NCI-H460 (cell line): ENCODE measurements at places on chromosomes 6 and 20. TPM values are rescaled to one million over a fixed set of nuclear protein-coding genes. Genes with fewer than 3 reads are reported as not detected.

Gene DDR1
- total RNA-seq, result 18.4 and 23.8 TPM in 2 replicates

- DNase-seq, result no peak
These were observed 4.4 kb downstream of the CAP2 start for GRCh38 chr6:17397764-17398194.

DNA sequence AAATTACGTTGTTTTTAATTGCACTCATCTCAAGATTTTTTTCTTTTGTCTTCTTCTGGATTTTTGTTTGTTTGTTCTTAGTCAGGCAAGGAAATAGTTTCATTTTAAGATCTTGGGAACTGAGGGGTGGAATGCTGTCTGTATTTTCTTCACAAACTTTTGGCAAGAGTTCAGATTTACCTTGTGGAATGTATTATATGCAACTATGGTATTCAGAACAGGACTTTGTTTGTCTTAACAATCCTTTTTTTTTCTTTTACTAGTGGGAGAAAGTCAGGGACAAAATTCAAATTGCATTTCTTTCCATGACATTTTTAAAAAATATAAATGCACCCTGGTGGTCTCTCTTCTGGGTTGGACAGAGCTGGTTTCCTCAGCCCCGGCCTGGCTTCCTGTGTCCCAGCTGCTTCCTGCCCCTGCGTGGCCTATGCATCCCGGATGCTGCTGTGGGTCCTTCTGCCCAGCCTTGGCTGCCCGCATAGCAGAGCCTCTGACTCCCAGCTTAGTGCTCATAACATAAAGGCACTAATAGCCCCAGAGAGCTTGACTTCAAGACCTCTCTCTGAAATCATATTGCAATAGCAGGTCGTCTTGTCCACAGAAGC lies 520.7 kb downstream of the QKI start:
- DNase-seq, result no peak

DNA sequence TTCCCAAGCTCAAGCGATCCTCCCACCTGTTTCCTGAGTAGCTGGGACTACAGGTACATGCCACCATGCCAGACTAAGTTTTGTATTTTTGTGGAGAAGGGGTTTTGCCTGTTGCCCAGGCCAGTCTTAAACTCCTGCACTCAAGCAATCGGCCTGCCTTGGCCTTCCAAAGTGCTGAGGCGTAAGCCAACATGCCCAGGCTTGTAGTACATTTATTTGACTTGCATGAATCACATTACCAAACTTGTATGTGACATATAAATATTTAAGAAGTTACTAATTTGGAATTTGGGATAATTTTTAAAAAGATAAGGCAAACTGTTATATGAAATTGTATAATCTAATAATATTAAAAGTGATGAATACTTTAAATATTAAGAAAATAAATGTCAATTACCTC lies 157.6 kb downstream of the MCHR2 start:
- DNase-seq, result no peak

Gene ZNF133
- 11.5 and 13.9 TPM in 2 replicates for total RNA-seq

- no peak for DNase-seq
These were observed 67.8 kb downstream of the SCAND1 start for GRCh38 chr20:35886537-35886936.

GRCh38 chr20:46127396-46128010 lies 9.4 kb downstream of the CD40 start:
- DNase-seq, result no peak

Gene GFOD1
- total RNA-seq, result 5.3 and 5.6 TPM in 2 replicates

GRCh38 chr6:34366639-34366921 lies 25.9 kb downstream of the NUDT3 start:
- no peak for DNase-seq

DNA sequence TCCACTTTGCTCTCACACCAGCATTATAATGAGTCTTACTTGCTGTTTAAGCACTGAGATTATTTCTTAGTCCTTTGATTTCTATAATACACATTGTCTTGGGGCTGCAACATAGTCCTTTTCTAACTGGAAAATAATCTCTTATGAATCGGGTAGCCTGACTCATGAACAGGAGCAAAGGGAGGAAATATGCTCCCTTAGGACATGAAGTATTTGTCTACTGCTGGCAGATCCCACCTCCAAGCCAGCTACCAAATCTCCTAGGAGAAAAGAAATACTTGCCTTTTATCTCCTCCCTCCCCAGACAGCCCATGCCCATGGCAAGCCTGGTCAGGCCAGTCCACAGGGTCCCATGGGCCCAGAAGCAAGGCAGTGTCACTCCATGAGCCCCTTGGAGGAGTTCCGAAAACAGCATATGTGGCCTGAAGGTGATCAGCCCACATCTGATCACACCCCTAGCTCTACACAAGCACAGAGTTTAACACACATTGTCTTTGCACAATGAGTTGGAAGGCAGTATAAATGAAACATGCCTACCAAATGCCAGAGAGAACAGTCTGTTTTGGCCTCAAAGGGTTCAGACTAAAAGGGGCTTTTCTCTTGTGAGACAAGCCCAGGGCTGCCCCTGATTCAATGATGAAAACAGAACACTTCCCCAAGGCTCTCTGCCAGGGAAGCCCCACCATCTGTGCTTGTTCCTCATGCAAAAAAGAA lies 37.1 kb upstream of the SLC4A11 start:
- no peak for DNase-seq

Gene ULBP3
- 6.5 and 9.4 TPM in 2 replicates for total RNA-seq

- no peak for DNase-seq
These were observed 199.7 kb downstream of the SAMD5 start for GRCh38 chr6:147708170-147708569.

DNA sequence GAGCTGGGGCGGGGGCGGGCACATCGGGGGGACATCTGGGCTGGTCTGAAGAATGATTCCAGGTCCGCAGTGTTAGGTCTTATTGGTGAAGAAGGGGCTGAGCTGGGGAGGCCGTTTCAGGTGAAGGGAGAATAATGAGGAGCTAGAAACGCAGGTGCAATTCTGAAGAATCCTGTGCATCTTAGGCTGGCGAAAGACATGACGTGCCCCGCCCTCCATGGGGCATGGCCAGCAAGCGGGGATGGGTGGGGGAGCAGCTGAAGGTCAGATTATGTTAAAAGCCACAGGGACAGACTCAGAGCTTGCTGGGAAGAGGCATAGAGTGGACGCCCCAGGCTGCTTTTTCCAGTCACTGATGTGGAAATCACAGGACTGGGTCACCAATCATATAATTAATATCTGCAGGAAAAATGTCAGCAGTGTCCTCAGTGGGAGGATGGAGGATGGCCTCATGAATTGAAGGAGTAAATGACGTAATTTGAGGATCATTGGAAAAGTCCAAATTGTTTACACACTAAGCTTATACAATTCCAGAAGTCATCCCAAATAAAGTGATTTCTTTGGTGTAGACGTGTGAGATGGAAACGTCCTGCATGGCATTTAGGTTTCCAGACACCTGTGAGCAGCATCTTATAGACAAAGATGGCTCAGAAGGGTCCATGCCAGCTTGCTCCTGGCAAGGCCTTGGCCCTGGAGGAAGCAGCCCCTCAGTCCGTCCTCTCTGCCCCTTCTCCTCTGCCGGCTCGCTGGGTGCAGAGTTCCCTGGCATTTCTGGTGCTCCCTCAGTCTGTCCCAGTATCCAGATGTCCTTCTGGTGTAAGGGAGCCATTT lies 109.6 kb upstream of the FRMD1 start:
- no peak for DNase-seq

Gene MYCT1
- 0.14 TPM in 1 of 2 replicates, not detected in the other for total RNA-seq

- DNase-seq, result no peak
These were observed 10.2 kb downstream of the FOXC1 start for GRCh38 chr6:1619673-1620503.

DNA sequence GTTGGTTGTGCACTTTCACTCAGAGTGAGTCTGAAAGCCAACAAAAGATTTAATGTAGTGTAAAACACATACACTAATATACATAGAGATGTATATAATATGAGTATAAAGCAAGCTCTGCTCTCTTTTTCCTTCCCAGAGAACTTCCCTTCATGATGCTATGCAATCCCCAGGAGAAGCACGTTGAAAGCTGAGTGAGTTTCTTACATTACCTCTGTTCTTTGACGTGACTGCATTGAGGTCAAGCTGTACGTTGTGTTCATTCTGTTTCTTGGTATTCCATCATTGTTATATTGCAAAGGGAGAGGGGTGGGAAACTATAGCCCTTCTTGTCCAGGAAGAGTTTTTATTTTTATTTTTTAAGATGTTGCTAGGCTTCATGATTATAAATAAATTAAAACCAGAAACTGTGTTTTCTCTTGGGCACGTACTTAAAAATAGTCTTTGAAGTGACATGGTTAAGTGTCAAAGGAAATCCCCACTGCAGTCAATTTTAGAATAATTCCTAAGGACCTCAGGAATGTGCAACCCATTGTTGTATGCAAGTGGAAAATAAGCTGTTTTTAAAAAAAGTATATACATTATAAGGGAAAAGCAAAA lies 651.0 kb downstream of the CD109 start:
- no peak for DNase-seq

GRCh38 chr6:75746221-75746620 lies 2.8 kb upstream of the MYO6 start:
- DNase-seq, result no peak

- no peak for DNase-seq
These were observed 15.2 kb downstream of the CCDC170 start for GRCh38 chr6:151509048-151509447.

Gene ZNF334
- total RNA-seq, result 0.66 and 0.94 TPM in 2 replicates

- DNase-seq, result no peak
These were observed 56.0 kb upstream of the TAB2 start for GRCh38 chr6:149261364-149262040.

GRCh38 chr6:100464903-100465700 lies at the start of gene SIM1:
Gene SIM1 (minus strand): TSS chr6:100464921. CDS start chr6:100463468, 1,453 bp downstream.
- DNase-seq, result no peak

GRCh38 chr6:139278190-139278589 lies 13.6 kb downstream of the TXLNB start:
- DNase-seq, result no peak
